Activated CD8-positive, alpha-beta memory T cell treated with anti-CD3 and anti-CD28 coated beads for 24 hours (primary cell): ENCODE measurements at places on chromosomes 4 and X.

GRCh38 chr4:126358041-126358440 lies 1043.3 kb downstream of the FAT4 start:
- no peak for DNase-seq

- DNase-seq, result no peak
Measured at GRCh38 chr4:144750348-144750747, 104.4 kb downstream of the HHIP start.

DNA sequence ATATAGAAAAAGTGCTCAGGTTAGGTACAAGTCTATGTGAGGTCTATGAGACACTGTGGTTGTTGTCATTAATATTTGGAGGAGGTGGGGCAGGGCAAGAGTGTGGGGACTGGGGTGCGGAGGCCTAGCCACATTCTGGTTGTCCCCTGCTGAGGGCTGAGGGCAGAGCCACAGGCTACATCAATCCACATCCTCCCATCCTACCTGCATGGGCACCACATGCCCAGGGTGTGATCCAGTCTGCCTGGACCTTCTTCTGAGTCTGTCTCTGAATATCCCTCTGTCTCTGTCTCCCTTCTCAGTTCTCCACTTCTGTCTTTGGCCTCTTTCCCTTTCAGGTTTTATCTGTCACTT lies 1.2 kb upstream of the GATA1 start:
- DNase-seq, result no peak

GRCh38 chrX:19640693-19641374 lies 125.5 kb upstream of the MAP3K15 start:
- DNase-seq, result no peak

DNA sequence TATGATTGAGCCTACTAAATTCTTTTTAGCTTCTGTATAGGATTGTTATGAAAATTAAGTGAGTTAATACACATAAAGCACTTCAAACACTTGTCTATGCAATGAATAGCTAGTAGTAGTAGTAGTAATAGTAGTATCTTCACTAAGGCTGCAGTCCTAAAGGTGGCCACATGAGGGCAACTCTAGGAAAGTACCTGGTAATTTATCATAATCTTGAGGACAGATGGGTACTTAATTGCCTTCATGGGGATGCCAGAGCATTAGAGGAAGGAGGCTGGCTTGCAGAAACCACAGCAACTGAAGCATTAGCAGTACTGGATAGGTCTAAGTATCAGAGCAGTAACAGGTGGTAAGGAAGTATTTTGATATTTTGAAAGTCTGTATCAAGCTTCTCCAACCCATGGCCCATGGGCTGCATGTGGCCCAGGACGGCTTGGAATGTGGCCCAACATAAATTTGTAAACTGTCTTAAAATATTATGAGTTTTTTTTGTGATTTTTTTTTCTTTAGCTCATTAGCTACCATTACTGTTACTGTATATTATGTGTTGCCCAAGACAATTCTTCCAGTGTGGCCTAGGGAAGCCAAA lies 17.3 kb downstream of the NIPAL1 start:
- DNase-seq, result peak; percentile 78

DNA sequence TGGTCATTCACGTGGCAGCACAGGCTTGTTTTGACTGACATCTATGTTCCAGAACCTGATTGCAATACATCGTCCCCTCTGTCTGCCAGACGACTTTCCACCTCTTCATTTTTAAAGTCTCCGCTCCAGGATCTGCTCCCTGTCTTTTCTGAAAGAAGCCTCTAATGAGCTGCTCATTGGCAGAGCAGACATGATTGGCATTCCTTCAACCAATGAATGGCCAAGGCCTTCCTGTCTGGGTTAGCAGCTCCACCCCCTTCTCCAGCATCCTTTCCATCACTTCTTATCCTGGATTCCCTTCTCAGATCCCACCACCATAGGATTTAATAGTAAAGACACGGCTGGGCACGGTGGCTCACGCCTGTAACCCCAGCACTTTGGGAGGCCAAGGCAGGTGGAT lies 202.7 kb upstream of the KLF3 start:
- no peak for DNase-seq

GRCh38 chr4:32700838-32701237 lies 1980.7 kb downstream of the PCDH7 start:
- DNase-seq, result no peak

GRCh38 chr4:67885762-67886161 lies 2.0 kb upstream of the TMPRSS11D start:
- DNase-seq, result no peak

- DNase-seq, result no peak
Measured at GRCh38 chr4:17310269-17310652, 201.6 kb downstream of the QDPR start.

- no peak for DNase-seq
Measured at GRCh38 chrX:47562615-47563243, 1.7 kb downstream of the ARAF start.
